ENCODE measurements at places on chromosomes 13 and 19.

DNA sequence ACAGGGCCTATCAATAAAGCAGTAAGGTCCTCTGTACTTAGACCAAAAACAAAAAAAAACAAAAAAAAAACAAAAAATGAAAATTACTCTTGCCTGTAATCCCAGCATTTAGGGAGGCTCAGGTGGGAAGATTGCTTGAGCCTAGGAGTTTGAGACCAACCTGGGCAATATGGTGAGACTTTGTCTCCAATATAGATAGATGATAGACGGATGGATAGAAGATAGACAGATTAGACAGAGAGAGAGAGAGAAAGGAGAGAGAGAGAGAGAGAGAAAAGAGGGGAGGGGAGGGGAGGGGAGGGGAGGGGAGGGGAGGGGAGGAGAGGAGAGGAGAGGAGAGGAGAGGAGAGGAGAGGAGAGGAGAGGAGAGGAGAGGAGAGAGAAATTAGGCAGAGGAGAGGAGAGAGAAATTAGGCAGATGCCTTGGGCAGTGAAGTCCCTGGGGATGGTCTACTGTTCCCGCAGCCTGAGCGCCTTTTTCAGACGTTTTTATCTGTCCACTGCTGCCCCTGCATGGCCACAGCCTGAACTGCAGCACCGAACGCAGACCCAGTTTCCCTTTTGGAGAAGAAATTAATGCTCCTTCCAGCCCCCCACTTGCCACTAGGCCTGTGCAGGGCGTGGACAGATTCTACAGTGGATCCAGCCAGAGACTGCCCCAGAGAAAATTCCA is 9.8 kb upstream of the ZNF627 start:
- peak; percentile 91 for DNase-seq

DNA sequence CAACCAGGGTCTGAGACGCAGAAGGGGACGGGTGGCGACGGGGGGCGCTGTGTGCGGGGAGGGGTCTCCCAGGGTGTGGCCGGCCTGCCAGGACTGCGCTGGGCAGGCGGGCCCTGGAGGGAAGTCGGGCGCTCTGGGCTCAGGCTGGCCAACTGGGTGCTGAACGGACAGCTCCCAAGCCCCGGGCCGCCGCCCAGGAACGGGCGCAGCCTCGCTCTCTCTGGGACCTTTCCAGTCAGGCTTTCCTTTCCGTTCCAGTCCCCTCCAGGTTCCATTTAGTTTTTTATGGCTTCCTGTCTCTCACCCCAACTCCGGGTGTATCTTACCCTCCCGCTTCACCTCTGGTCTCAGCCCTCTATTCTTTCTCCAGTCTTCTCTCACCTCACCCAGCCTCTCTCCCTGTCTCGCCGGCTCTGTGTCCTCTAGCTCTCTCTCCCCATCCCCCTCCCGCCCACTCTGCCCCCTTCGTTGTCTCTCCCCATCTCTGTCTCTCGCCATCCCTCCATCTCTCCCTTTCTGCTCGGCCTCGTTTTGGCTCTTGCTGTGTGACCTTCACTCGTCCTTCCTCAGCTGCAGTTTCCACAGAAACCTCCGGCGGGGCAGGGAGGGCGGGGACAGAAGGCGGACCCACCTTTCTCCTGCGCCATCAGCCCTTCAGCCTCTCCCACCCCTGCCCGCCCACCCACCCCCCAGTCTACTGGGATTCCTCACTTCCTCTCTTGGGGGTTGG is 3.3 kb upstream of the ATP1A3 start:
- peak; percentile 60 for DNase-seq

- no peak for DNase-seq
Measured at GRCh38 chr19:30423481-30423880, 51.3 kb downstream of the ZNF536 start.

DNA sequence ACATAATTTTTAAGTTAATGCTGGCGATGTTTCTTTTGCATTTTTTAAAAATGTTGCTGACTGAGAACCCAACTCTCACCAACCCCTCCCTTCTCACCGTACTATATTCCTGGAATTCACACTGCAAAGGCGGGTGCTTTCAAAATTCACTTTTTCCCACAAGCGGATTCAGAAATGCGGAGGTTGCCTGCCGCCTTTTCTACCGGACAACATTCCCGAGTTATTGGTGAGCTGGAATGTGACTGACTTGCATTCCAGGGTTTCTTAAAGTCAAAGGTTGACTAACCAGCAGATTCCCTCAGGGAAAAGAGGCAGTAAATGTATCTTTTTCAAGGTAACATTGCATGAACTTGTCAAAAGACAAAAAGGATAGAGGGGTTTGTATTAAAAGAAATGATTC is 113.3 kb downstream of the RAB20 start:
- no peak for DNase-seq

GRCh38 chr19:33260628-33261418 is 35.2 kb upstream of the SLC7A10 start:
- no peak for DNase-seq

DNA sequence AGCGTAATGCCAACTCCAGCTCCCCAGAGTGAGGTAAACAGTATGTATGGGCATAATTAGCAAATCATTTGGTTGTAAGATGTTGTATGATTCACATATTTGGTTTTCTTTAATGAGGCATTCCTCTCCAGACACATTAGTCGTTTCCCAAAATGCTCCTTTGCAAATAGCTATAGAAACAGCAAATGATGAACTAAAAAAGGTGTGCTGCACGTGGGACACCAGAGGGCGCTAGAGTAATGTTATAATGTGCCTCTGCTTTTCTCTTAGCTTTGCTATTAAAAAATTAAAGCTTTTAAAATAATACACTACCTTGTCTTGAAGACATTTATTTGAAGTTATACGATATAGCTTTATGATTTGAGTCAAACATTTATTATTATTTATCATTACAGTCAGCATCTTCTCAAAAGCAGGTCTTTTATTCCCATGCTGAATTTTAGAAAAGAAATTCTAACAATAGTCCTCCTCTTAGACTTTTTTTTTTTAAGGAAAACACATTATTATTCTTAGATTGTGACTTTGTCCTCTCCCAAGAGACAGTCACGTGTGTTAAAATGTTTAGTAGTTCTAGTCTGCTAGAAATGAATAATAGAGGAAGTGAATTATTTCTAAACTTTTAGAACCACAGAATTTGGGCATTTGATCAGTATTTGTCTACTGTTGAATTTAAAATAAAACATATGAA is 121.6 kb upstream of the FRY start:
- peak; percentile 49 for DNase-seq

GRCh38 chr13:73075546-73075945 is 16.7 kb downstream of the KLF5 start:
- no peak for DNase-seq

GRCh38 chr13:97359181-97360057 is 74.5 kb upstream of the RAP2A start:
- DNase-seq, result peak; percentile 49

GRCh38 chr13:110538632-110539031 is 22.9 kb downstream of the RAB20 start:
- no peak for DNase-seq

GRCh38 chr19:2201473-2202148 is 34.5 kb downstream of the PLEKHJ1 start:
- no peak for DNase-seq

GRCh38 chr19:58394821-58395219 is 636 bp upstream of the RNF225 start:
- no peak for DNase-seq

- DNase-seq, result no peak
Measured at GRCh38 chr19:33631609-33631973, 9.8 kb downstream of the CHST8 start.

- DNase-seq, result no peak
Measured at GRCh38 chr13:71309905-71310304, 557.1 kb downstream of the DACH1 start.

- DNase-seq, result no peak
Measured at GRCh38 chr19:49564616-49565045, 15.7 kb downstream of the NOSIP start.

GRCh38 chr13:98751861-98752466 is 508 bp downstream of the SLC15A1 start:
- no peak for DNase-seq

DNA sequence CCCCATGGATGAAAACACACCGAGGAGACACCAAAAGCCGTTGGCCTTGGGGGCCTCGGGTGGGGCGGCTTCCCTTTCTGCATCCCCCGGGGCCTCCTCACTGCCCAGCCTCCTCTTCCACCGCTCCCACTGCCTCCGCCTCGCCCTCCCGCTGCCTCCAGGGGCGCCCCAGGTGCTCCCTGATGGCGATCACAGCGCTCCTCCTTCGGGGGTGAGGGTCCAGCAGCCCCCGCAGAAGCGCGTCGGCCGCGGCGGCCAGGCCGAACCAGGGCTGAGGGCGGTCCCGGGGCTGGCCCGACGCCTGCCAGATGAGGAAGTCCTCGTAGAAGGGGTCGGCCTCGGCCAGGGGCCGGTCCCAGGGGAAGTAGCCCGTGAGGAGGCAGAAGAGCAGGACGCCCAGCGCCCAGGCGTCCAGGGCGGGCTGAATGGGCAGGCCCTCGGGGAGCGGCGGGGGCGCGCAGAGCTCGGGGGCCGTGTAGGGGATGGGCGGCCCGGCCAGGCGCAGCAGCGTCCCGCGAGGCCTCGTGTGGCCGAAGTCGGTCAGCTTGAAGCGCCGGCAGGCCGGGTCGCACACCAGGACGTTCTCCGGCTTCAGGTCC is 7.2 kb downstream of the SBK2 start:
- DNase-seq, result no peak

GRCh38 chr13:109874484-109875454 is 88.4 kb upstream of the IRS2 start:
- DNase-seq, result no peak

GRCh38 chr19:35519291-35519690 is 5.8 kb upstream of the DMKN start:
- no peak for DNase-seq

- DNase-seq, result no peak
Measured at GRCh38 chr19:6999933-7000332, 21.3 kb downstream of the MBD3L2B start.

DNA sequence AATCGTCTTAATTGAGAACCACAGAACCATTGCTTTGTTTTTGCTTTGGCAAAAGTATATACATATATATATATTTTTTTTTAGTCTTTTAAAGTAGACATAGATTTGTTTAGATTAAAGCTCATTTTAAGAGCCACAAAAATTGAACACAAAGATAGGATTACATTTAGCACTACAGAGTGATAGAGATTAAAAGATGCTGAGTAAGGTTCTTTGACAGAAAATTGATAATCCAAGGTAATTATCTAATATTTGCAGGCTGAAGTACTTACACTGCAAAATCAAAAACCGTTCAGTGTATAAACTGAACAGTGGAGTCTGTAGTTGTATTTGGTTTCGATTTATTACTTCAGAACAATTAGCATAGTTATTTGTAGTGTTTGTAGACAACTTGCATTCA is 24.5 kb upstream of the ZNF98 start:
- DNase-seq, result no peak

- no peak for DNase-seq
Measured at GRCh38 chr19:31519908-31520307, 170.7 kb upstream of the TSHZ3 start.

GRCh38 chr13:74258961-74259360 is 124.8 kb upstream of the KLF12 start:
- no peak for DNase-seq

- no peak for DNase-seq
Measured at GRCh38 chr19:11453468-11454341, 18.3 kb downstream of the PRKCSH start.

- no peak for DNase-seq
Measured at GRCh38 chr19:41226874-41227390, 7.9 kb downstream of the AXL start.

DNA sequence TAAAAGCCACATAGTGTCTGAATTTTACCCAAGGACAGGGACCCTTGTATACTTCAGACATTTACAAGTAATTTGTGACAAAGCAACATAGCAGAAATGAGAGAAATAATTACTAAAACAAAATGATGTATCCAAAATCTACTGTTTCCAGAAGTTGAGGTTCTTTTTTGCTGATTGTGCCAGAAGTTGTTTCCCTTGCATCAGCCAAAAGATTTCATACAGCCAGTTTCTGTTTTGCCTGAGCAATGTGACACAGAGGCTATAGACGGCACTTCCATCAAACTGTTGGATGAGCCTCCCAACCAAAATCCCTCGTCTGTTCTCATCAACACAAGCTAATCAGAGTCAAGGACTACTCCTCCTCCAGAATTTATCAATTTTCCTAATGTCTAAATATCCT is 913.2 kb upstream of the GPC6 start:
- DNase-seq, result no peak

- DNase-seq, result no peak
Measured at GRCh38 chr19:33472226-33472625, 49.4 kb downstream of the PEPD start.

GRCh38 chr19:30802424-30803013 is 430.3 kb downstream of the ZNF536 start:
- no peak for DNase-seq

DNA sequence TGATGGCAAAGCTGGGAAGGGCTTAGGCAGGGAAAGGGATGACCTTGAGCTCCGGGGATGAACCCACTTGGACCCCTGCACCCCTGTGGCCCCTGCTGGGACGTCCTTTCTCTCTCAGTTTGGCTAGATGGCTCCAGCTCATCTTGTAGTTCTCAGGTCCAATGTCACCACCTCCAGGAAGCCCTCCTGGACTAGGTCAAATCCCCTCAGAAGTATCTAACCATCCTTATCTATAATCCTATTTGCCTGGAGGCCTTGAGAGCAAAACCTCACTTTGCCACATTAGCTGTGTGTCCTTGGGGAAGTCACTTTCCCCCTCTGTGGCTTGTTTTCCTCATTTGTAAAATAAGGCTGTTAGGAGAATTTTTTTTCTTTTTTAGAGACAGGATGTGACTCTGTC is 42.7 kb upstream of the NFIC start:
- DNase-seq, result no peak

DNA sequence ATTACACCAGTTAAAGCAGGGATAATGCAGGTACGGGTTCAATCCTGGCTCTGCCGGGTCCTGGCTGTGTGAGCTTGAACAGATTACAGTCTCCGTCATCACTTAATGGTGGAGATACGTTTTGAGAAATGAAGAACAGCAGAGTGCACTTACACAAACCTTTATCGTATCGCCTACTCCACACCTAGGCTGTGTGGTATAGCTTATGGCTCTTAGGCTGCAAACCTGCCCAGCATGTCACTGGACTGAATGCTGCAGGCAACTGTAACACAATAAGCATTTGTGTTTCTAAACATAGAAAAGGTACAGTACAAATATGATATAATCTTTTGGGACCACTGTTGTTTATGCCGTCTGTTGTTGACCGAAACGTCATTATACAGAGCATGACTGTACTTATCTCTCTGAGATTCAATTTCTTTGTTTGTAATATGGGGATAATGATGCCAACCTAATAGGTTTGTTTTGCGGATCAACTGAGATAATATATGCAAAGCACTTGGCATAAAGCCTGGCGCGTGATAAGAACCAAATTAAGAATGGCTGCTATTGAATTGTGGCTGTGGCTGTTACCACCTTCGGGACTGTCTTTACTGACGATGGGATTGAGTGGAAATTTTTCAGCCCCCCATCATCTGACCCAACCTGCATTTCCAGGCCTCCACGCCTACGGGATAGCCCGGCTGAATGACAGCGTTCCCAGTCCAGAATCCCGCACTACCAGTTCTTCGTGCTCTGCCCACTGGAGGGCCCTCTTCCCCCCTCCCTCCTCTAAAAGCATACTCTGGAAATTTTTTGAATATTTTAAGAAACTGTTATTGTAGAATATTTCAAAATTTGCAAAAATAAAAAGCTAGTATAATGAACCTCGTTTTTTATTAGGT is 11.2 kb downstream of the KRTDAP start:
- DNase-seq, result no peak

- DNase-seq, result no peak
Measured at GRCh38 chr19:54469496-54469934, 3.6 kb downstream of the CDC42EP5 start.
